ENCODE measurements at places on chromosomes 5 and 9.

GRCh38 chr5:56460681-56461191, 227.6 kb upstream of the ANKRD55 start:
- no peak for DNase-seq

DNA sequence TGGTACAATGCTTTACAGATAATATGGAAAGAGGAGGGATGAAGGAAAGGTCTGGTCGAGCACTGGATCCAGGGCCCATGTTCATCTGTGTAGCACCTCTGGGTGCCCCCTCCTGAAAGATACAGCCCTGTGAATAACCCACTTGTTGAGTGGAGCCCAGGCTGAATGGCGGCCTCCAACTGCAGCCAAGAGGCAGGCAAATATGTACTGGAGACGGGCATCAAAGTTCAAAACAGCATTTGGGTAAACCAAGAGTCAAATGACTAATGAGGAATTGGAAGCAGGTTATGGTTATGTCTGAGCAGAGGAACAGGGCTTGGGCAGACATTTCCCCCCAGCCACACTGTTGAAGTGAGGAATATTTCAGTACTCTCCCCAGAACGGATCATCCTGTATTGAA, 1.1 kb downstream of the C9 start:
- no peak for DNase-seq

DNA sequence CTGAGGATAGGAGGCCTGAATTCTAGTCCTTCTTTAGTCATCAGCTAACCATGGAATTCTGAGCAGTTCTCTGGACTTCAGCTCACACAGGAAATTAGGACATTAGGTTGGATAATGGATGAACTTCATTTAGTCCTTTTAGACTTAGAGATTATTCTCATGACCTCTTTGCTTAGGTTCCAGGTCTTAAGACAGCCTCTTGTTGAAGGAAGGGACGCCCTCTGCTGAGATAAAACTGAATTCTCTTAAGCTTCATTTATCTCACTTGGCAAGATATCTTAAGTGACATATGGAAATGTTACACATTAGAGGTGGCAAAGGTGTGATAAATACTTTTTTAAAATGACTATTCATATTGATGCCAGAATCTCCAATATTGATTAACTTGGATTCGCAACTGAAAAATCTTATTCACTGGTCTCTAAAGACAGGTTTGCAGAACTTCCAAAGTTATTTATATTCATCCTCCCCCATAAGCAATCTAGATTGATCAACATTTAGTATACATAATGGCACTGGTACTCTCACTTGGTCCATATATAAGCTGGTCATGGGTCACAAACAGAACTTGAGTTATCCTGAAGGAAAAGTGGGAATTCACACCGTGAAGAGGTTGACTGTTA, 16.9 kb upstream of the ZNF366 start:
- no peak for DNase-seq

DNA sequence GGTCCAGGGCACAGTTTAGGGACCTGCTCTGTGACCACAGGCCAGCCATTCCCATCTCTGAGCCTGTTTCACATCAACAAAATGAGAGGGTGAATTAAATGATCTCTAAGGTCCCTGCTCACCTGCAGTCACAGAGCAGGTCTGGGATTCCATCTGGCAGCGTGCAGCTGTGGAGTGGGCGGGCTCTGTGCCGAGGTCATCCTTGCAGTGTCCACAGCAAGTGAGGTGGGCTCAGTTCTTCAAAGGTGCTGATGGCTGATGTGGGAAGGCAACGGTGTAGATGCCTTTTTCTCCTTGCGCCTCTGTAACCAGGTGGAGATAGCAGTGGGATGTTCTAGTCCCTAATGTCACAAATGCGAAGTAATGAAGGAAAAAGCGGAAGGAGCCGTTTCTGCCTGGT, 11.9 kb downstream of the OR2V1 start:
- no peak for DNase-seq

DNA sequence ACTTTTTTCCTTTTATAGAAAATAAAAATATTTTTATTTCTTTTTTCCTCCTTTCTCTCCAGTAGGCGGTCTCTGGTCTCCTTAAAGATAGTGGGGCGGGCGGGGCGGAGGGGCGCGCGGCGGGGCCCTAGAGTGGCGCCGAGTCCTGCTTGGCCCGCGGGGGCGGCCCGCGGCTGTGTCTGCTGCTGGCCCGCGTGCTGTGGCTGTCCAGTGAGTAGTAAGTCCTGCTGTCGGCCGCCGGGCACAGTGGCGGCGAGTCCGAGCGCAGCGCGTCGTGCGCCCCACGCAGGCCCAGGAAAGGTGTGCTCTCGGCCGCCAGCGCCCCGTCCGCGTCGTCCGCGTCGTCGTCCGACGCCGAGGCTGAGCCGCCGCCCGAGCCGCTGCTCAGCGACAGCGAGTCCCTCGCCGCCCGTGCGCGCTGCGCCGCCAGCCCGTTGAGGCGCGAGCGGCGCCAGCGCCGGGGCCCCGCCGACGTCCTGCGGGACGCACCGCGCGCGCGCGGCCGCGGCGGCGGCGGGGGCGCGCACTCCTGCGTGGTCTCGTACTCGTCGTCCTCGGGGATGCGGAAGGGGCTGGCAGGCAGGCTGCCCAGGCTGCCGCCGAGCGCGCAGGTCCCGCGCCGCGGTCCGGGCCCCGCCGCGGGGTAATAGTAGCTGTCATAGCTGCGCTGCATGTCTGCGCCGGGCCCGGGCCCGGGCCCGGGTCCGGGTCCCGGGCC, 52.3 kb downstream of the PSD2 start:
- peak; percentile 61 for DNase-seq

DNA sequence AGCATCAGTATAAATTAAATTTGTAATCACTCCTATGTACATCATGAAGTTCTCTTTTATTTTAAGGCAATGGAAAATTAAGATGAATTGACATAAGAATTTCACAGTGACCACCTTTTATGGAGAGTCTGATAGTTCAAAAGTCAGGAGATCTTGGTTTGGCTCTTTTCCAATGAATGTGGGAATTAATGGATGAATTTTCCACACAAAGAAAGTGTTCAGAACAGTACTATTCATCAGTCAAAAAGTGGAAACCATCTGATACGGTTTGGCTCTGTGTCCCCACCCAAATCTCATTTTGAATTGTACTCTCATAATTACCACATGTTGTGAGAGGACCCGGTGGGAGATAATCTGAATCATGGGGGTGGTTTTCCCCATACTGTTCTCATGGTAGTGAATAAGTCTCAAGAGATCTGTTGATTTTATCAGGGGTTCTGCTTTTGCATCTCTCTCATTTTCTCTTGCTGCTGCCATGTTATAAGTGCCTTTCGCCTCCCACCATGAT, 24.5 kb downstream of the CCDC125 start:
- DNase-seq: no peak

- DNase-seq: no peak
Measured at GRCh38 chr9:129032541-129033159, 3.8 kb upstream of the MIGA2 start.

DNA sequence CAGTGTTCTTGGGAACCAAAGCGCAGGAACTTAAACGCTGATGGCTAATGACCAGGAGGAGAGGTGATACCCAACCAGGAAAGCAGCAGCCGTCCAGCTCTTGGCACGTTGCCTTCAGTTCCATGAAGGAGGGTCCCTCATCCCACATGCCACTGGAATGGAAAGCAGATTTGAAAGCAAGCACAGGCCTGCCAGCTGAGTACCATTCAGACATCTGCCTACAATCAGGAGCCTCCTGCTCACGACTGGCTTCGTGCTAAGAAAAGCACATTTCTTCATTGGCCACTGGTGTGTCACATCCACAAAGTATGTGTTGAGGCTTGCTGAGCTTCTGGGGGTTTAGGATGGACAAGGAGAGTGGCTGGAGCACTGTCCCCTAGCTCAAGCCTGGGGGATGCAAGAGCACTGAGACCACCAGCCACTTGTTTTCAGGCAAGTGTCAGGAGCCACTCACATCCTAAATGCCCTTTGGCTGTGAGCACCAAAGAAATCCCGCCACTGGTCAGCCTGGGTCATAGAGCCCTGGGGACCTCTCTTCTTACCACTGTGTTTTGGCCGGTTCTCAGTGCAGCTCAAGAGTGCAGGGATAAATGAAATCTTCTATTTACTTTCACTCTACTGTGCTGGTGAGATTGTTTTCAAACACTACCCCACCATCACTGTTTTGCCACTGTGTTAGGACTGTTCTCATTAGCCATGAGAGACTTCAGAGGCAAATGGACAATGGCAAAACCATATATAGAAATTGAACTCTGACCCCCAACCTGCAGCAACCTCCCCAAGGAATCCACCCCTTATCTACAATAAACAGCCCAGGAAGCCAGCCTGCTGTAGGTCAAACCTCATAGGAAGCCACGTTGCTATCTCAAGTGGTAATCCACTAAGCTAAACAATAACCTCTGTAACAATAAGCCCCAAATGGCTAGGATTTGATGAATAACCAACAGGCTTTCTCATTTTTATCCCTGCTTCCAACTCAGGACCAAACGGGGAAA, 58.3 kb downstream of the MTX3 start:
- no peak for DNase-seq

DNA sequence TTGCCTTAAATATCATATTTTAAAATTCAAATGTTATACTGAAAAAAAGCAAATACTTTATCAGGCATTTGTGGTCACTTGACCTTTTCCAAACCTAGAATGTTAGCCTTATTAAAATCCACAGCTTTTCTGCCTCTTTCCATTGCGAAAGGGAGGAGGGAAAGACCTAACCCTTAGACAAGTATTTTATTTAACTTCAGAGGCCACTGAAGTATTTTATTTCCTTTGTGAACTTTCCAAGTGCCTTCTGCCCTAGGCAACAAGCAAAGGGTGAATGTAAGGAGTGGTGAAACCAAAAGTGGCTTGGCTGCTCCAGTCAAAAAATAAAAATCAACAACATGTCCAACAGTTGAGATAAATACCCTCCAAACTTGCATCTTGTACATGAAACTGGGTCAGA, 376.1 kb downstream of the EFNA5 start:
- DNase-seq: no peak

GRCh38 chr5:136927571-136927970, 562.2 kb upstream of the TRPC7 start:
- DNase-seq: no peak

Data from NCI-H1048 (cell line).